Activated CD8-positive, alpha-beta memory T cell treated with anti-CD3 and anti-CD28 coated beads, Interleukin-2, amount 50 U/mL, for 4 hours (primary cell): ENCODE measurements at places on chromosomes 5 and 9.

- DNase-seq: no peak
Measured at GRCh38 chr5:146549615-146550014, 33.6 kb upstream of the GPR151 start.

- DNase-seq: no peak
Measured at GRCh38 chr5:135386886-135387628, 12.0 kb downstream of the MACROH2A1 start.

DNA sequence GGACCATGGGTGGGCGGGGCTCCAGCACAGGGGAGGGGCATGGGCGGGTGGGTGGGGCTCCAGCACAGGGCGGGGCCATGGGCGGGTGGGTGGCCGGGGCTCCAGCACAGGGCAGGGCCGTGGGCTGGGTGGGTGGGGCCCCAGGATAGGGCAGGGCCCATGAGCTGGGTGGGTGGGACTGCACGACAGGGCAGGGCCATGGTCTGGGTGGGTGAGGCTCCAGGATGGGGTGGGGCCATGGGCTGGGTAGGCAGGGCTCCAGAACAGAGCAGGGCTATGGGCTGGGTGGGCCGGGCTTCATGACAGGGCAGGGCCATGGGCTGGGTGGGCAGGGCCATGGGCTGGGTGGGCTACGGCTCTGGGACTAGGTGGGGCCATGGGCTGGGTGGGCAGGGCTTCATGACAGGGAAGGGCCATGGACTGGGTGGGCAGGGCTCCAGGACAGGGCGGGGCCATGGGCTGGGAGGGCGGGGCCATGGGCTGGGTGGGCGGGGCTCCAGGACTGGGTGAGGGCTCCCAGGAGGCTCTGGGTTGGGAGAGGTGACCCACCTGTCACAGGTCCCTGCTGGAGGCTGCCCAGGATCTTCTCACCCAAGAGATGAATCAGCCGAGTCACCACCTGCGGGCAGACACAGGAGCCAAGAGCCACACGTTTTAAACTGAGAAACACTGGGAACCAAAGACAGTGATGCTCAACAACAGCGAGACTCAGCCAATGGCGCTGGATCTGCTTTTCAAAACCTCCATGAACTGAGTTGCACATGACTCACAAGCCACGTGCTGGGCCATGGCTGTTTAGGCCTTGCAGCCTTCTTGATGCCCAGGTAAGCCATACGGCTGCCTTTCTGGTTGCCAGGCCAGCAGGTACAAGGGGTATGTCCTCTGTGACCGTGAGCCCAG is 33.6 kb upstream of the NSMF start:
- DNase-seq: no peak

DNA sequence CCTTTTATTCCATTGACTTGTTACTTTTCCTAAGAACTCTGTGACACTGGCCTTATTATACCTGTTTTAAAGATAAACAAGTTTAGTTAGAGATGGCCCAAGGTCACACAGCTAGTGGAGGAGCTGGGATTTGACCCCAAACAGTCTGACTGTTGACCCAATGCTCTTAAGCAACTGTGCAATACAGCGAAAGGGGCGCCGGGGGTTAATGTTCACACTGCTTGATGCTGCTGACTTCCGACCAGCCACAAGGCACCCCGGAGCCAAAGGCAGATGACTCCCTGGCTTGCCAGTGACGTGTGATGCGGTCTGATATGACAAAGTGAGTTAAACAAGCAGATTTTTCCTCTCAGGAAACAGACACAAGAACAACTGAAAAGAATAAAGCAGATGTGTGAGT is 23.9 kb downstream of the PIK3R1 start:
- DNase-seq: peak; percentile 87

DNA sequence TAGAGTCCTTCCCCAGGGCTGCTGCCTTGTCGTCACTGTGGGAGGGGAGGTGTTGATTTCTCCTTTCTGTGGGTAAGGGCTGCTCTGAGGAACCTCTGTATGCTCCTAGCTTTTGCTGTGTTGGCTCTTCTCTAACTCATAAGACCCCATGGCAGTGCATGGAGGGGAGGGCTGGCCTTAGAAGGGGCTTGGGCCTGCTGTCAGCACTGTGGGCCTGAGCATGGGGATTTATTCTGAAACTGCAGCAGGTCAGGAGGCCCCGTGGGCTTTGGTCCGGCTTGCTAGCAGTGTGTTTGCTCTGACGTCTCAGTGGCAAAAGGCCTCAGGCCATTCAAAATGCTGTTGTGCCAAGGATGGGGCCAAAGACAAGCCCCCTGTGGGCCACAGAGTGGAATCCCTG is 6.8 kb downstream of the FGF18 start:
- no peak for DNase-seq

DNA sequence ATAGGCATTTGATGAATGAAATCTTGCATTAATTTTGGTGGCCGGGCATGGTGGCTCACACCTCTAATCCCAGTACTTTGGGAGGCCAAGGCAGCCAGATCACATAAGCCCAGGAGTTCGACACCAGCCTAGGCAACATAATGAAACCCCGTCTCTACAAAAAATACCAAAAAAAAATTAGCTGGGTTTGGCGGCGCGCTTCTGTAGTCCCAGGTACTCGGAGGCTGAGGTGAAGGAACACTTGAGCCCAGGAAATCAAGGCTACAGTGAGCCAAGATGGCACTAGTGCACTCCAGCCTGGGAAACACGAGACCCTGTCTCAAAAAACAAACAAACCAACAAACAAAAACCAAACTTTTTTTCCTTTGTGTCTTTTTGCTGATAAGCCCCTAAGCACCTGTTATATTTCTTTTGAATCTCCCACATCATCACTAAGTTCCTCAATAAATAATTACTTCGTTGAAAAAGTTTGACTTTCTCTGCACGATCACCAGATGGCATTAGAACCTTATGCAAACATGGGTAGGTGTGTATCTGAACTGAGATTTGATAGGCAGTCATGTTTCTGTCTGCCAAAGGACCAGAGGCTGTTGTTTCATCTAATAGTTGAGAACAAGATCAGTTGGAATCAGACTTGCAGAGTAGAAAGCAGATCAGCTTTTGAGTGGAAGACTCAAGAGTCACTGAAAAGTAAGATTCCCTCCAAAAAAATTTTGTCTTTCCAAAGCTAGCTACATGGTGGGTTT is 5.5 kb upstream of the MATR3 start:
- DNase-seq: no peak

GRCh38 chr9:130215341-130216119 is 43.3 kb downstream of the NCS1 start:
- DNase-seq: no peak

DNA sequence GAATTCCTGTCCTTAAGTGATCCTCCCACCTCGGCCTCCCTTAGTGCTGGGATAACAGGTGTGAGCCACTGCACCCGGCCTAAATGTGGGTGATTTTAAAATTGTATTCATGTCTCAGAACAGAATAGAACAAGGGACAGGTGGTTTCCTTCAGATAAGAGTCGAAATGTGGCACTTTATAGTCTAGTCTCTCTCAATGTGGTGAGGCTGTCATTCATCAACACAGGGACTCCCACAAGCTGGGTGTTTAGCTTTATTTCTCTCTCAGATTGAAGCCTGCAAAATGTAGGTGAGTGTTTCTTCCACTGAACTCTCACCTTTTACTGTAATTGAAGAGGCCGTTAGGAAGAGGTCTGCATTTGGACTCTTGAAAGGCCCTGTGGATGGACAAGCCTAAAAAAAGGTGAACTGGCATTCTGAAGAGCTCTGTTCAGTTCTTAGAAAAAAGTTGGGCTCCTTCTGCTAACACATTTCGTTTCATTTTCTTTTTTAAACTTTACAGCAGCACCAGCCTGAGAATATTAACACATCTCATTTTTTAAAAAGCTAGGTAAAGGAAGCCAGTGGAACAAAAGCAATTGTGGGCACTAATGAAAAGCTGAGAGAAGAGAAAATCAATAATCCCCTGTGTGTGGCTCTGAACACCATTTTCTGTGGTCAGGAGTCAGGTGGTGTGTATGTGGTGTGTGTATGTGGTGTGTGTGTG is 126.2 kb upstream of the SLC28A3 start:
- no peak for DNase-seq

GRCh38 chr5:9626955-9627354 is 3.2 kb downstream of the TAS2R1 start:
- no peak for DNase-seq

DNA sequence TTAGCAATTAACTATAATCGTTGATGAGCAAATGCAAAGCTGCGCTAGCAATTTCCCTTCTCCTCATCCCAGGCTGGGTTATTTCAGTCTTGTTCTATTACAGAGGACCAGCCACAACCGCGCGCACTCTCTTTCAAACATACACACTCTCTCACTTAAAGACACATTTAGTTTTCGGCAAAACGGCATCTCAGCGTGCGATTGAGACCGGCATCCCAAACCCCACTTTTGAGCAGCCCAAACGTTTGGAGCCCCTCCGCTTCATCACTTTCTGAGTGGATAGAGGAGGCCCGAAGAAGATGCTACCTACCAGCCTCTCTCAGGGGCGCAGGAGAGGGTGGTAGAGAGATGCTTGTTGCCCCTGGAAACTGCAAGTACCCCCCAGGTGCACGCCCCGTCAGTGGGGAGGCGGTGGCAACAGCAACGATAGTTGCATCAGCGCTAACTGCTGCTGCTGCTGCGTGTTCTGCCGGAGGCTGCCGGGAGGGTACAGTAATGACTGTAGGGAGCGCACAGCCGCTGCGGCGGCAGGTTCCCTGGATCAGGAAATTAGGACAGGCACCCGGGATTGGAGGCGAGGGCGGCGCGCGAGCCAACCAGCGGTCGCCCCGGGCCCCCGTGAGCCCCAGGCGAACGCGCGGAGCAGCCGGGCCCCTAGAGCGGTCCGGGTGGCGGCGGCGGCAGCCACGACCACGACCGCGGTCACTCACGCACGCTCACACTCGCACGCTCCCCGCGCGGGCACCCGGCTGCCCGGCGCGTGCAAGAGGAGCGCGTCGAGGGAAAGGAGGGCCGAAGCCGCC is 467 bp upstream of the VLDLR start:
- peak; percentile 24 for DNase-seq

DNA sequence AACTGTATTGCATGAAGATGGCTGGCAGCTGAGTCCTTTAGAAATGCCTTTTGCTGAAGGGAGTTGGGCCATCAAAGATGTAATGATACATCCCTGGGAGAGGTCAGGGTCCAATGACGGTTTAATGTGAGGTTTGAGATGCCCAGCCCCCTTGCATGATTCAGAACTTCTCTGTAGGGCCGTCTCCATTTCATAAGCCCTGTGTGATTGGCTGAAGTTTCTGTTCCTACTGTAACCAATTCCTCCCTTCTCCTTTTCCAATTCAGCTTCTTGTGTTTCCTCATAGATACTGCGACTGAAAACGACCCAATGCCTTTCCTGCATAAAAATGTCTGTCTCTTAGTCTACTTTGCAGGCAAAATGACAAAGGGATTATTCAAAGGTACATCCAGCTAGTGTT is 47.9 kb upstream of the ST8SIA4 start:
- DNase-seq: no peak

DNA sequence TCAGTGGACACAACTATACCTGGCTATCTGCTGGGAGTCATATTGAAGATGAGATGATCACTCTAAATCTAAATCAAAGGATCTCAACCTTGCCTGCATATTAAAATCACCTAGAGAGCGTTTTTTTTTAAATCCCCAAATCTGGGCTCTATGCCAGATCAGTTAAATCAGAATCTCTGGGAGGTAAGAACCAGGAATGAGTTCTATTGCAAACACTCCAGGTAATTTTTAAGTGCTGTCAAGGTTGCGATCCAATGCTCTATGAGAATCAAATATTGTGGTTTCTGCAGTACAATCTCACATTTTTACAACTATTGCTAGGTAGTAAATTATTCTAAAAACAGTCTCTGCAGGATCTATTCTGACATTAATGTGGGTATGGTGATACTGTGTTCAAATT is 202.3 kb upstream of the OR13F1 start:
- DNase-seq: no peak

DNA sequence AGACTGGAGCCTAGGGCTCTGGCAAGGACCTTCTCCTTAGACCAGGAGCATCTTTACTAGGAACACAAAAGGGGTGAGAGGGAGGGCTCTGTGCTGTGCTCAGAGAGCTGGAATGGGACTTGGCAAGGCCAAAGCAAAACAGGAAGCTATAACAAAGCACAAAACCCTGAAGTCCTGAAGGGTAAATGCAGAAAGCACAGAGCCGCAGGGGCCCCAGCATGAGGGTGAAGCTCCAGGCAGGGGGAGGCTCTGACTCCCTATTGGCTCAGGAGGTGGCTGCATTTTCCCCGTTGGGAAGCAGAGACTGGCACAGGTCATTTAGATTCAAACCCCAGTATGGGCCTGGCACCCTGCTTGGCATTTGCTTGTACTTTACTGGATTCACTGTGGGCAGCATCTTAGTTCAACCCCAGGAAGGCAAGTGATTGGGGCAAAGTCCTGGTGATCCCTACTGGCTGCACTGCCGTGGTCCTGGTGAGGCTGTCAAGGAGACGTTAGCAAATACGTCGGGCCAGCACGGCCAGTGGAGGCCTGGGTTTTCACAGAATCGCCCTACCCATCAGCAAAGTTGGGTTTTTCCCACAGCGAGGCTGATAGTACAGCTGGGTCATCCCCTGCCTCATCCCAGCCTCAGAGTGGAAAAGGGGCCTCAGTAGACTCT is 46.3 kb downstream of the GGTA1 start:
- no peak for DNase-seq

DNA sequence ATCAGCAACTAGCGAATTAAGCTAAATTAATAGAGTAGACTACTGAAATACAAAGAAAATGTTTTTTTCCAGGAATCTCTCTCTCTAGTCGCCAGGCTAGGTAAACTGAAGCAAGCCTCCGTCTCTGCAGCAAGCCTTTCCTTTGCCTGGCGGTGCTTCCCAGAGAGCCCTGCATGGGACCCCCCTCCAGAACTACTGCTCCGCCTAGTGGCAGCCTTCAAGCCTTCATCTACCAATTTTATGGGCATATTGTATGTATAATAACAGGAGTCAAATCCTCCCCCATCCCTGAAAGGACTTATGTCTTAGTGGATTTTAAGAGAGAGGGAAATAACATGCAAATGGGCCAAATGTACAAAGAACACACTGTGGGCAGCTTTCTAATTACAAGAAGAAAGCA is 241.9 kb downstream of the SAXO1 start:
- DNase-seq: no peak

- no peak for DNase-seq
Measured at GRCh38 chr5:23483090-23483489, 24.3 kb upstream of the PRDM9 start.
